Thymus (tissue), 14 donors: ENCODE measurements at places on chromosomes 5 and 9. TPM values are rescaled to one million over a fixed set of nuclear protein-coding genes. Genes with fewer than 3 reads are reported as not detected.

EHMT1 gene
- total RNA-seq = 37.3 TPM

NR2F1-AS1 gene
- total RNA-seq = 2.0 TPM

DNA sequence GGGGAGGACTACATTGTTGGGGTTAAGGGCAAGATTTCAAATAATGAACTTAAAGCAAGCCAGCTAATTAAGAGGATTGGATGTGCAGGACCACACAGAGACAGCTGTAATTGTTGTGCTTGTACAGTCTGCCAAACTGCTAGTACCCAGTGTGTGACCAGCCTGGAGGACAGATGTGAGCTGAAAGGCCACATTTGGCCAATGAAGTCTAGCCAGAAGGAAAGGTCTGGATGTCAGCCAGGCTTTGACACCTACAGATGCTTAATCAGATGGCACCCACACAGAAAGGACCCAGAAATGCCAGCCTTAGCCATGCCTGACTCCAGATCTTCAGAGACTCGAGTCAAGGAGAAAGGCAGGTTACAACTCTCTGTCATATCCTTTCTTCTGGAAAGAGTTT, 491.1 kb downstream of the KIF4B start:
- H3K4me1 ChIP-seq = no peaks in the 10 kb centered on the region
- H3K4me3 ChIP-seq = no peak overlapping the region
- no peaks in the 10 kb centered on the region for H3K27me3 ChIP-seq
- no peaks in the 10 kb centered on the region for H3K36me3 ChIP-seq
- no peak for DNase-seq

- DNase-seq = no peak
- H3K27ac ChIP-seq = no peak overlapping the region
- no peaks in the 10 kb centered on the region for H3K4me1 ChIP-seq
- H3K27me3 ChIP-seq = no peaks in the 10 kb centered on the region
- no peaks in the 10 kb centered on the region for H3K36me3 ChIP-seq
- H3K4me3 ChIP-seq = no peak overlapping the region
Measured at GRCh38 chr5:91183743-91184142, 199.4 kb downstream of the ARRDC3 start.

- no peak overlapping the region for H3K4me3 ChIP-seq
- no peak for DNase-seq
- no peaks in the 10 kb centered on the region for H3K27me3 ChIP-seq
- H3K36me3 ChIP-seq = no peaks in the 10 kb centered on the region
Measured at GRCh38 chr5:123943151-123943550, 431.2 kb downstream of the CSNK1G3 start.
